Stimulated activated CD4-positive, alpha-beta T cell treated with anti-CD3 and anti-CD28 coated beads, Interleukin-15, amount 100 ng/mL, for 24 hours (primary cell): ENCODE measurements at places on chromosomes 6 and 20.

DNA sequence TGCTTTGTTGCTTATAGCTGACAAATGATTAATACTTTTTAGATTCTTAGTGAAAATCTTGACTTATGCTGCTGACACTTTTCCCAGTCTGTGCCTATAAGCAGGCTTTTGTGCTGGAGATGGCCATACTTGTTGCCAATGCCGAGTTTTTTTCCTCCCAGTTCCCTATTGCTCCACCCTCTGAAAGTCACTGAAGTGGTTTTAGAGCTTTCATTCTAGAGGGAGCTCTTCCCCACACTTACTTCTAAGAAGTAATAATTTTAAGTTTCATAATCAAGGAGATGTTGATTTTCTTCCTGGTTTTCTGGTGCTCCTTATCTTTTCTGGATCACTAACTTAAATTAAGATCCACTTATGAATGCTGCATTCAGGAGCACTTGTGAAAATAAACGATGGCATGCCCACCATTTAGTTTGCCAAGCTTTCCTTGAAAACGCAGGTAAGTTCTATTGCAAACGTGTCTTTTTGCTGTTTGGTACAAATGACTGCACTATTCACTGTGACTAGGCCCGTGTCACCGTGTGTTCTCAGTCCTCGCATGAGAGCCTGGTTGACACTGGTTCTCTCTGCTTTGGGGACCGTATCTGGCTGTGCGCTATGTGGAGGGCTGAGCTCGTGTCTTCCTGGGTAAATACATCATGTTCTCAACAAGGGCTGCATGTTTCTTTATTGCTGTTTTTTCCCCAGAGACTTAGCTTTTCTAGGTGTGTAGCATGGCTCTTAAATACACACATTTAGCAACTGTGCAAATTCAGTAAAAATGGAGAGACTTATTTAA lies 50.2 kb downstream of the GFRA4 start:
- no peak for DNase-seq

DNA sequence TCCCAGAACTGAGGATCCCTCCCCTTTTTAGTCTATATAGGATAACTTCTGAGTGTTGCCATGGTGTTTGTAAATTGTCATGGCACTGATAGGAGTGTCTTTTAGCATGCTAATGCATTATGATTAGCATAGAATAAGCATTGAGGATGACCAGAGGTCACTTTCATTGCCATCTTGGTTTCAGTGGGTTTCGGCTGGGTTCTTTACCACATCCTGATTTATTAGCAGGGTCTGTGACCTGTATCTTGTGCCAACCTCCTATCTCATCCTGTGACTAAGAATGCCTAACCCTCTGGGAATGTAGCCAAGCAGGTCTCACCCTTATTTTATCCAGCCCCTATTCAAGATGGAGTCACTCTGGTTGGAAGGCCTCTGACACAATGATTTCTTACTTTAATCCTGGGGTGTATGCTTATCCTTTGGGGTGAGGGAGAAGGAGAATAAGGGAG lies 19.6 kb downstream of the WFDC2 start:
- no peak for DNase-seq

- no peak for DNase-seq
These were observed 326.7 kb upstream of the CNR1 start for GRCh38 chr6:88492824-88493223.

GRCh38 chr6:22529866-22530265 lies 39.5 kb upstream of the HDGFL1 start:
- DNase-seq, result no peak

GRCh38 chr20:17934141-17934862 lies 34.3 kb downstream of the SNX5 start:
- no peak for DNase-seq

DNA sequence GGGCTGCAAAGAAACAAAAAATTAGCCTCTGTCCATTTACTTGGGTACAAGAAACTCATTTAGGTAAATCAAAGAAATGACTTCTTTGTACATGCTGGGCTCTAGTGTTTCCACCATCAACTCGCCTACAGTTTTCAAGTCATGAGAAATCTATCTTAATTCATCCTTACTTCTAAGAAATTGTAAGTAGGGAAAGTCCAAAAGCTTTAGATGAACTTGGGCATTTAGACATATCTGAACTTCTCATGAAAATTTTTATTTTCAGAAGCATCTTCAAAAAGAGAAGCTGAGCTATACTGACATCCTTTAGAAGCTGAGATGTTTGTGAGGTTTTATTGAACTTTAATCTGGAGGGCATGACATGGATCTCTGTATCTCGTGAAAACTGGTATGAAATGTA lies 117.3 kb downstream of the MYB start:
- no peak for DNase-seq

GRCh38 chr6:159989492-159990480 lies 20.9 kb downstream of the IGF2R start:
- DNase-seq, result no peak

DNA sequence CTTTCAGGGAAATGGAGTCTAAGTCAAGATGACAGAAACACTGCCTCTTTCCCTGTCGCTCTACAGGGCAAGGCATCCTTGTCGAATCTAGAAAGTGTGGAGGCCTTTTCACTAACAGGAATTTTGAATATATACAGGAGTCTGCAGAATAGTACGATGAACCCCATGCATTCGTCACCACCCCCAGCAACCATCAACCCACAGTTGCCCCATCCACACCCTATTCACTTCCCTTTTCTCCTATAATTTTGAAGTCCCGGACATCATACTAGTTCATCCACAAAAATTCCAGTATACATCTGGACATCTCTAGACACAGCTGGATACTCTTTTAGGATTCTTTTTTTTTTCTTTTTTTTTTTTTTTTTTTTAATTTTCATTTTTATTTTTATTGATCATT lies 80.7 kb upstream of the RIN2 start:
- DNase-seq, result no peak

GRCh38 chr20:34815636-34816035 lies 9.8 kb downstream of the NCOA6 start:
- DNase-seq, result no peak

DNA sequence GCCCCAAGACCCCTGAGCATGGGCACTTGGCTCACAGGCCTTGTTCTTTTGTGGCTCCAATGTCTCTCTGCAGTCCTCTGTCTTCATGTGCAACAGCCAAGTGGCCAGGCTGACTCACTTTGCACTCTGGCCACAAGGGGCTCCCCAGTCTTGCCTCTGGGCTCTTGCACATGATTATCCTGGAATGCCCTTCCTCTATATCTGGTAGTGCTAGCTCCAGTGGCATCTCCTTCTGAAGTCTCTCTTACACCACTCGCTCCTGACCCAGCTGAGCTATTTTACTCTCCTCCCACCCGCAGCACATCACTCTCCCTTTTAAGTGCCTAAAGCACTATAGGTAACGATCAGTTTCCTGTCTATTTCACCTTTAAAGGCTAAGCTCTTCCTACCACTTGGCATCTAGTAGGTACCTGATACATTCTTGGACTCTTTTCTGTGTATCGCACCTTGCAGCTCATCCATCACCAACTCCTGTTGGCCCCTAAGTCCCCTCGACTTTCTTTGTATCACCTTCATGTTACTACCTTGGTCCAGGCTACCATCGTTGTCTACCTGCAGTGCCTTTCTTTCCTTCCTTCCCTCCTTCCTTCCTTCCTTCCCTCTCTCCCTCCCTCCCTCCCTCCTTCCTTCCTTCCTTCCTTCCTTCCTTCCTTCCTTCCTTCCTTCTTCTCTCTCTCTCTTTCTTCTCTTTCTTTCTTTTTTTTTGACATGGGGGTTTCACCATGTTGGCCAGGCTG lies 211.9 kb upstream of the RNF24 start:
- peak; percentile 15 for DNase-seq

GRCh38 chr6:128855581-128856085 lies 27.3 kb upstream of the LAMA2 start:
- DNase-seq, result no peak

- DNase-seq, result no peak
These were observed 1.1 kb upstream of the TBC1D32 start for GRCh38 chr6:121335087-121336008.

DNA sequence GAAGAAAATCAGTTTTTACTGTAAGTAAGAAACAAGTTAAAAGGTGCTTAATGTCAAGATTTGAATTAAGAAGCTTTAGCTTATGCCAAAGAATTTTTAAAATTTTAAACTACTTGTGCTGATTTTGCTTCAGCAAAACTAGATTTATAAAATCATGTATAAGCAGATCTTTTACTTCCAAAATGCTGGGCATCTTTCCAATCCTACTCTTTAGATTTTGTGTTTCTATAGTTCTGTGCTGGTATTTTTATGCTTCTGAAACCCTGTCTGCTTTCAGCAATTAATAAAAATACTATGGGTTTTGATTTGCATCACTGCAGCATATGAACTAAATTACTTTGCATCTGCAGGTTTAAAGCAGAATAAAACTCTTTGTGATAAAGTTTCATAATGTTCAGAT lies 238.6 kb upstream of the RNF217 start:
- no peak for DNase-seq

DNA sequence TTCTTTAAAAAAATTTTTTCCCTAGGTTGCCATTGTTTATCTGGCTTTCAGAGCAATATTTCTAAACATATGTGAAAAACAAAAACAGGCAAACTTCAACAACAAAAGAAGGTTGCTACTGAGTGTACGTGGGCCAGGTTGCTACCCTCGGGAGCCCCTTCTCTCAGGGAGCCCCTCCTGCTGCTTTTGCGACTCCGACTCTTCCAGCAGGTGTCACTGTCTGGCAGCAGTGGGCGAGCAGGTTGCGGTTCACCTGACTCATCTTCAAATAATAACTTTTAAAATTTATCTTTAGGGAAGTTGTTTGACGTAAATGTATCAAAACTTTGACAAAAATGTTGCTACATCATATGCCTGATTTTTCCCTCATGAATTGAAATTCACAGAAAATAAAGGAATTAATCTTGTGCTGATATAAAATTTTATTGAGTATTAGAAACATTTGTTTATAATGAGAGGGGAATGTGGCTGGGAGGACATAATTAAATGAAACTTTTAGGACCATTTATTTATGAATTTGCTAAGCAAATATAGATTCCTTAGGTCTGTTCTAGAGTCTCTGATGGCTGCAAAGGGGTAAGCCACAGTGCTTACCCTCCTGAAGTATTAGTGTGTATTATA lies 138.8 kb downstream of the HIVEP1 start:
- DNase-seq, result peak; percentile 46

DNA sequence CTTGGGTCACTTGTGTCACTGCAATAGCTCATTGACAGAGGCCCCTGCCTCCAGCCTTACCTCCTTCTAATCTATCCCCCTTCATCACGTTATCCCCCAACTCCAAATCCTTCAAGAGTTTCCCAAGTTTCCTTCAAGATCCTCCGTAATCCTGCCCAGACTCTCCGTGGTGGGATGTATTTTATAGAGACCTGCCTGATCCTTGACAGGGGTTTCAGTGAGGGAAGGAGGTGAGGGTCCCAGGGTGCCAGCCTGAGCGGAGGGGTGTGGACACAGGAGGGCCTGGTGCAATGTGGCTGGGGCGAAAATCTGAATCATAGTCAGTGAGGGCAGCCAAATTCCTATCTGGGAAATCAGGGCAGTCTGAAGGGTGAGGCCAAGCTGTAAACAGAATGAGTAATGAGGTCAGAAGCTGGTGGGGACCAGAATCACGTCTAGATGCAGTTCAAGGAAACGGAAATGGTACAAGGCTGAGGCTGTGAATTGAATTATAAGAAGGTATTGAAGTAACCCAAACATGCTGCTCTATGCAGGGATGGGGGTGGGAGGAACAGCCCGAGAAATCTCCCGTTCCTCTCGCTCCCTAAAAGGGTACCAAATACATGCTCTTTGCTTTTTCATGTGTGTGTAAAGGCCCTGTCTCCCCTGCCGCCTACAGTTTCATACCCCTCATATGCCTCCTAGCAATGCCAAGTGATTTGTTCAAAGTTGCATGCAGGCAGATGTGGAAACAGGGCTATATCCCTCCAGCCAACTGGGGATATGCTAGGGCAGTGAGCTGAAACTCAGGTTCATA lies 35.4 kb upstream of the PIM1 start:
- DNase-seq, result no peak

DNA sequence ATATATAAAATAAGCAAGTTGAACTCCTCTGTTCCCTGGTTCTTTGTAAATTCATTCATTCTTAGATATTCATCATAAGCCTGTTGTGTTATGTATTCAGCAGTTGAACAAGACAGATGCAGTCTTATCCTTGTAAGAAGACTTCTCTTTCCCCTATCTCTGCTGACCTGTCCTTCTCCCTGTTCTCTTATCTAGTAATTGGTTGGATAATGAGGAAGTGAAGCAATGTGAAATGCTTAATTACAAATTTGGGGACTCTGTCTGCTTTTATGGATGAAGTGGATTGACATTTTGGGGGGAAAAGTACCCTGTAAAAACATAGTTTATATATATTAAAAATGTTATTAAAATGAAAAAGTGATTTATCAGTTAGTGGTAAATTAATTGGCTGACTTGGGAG lies 37.0 kb downstream of the CDKAL1 start:
- DNase-seq, result no peak

GRCh38 chr6:134510142-134510541 lies 192.2 kb upstream of the SGK1 start:
- DNase-seq, result no peak

DNA sequence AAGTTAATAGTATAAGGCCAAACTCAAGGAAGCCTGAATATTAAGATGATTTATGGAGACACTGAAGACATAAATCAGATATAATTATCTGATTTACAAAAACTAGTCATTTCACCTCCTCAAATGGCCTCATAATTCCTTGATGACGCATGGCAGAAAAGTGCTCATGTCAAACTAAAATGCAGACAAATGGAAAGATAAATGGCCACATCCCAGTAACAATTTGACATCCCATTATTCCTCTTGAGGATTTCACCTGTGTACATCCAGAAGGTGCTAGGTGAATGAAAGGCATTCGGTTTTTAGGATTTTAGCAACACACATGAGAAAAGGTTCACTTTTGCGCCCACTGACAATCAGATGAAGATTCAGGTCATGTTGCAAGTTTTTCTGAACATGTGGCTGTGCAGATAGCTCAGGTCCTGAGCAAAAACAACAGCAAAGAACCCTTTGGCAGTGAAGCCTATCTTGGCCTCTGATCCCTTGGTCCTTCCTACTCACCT lies 24.2 kb downstream of the SGK1 start:
- no peak for DNase-seq

DNA sequence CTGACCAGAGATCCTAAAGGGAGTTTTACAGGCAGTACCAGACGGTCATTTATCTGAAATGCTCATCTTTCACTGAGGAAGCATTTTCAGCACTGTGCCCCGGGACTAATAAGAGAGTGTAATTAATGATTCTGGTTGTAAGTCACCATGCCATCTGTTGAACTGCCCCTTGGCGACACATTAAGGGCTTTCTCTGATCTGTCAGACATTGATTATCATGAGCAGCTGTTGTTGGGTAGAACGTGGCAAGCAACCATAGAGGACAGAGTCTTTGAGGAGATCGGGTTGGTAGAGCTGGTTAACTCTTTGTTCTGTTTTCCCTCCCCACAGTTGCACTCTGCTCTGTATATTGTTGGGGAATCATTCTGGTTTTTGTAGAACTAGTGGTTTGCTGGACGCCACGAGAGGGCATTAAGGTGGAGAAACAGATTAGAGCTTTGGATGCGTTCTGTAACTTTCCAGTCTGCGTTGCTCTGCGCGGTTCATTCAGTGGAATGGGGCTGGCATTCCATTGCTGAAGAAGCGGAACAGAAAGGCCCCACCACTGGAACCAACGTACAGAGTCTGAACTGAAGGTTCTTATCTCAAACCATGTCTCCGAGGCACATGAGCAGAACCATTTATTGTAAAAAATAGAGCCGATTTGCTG lies 34.3 kb downstream of the RPRD1B start:
- no peak for DNase-seq

- DNase-seq, result peak; percentile 46
These were observed at the start of gene LAMA4 for GRCh38 chr6:112253841-112254816. LAMA4 (minus strand) TSS chr6:112254567; CDS start chr6:112254150, 417 bp downstream.
